Activated CD8-positive, alpha-beta T cell treated with anti-CD3 and anti-CD28 coated beads for 36 hours (primary cell): ENCODE measurements at places on chromosomes 11 and 22. TPM values are rescaled to one million over a fixed set of nuclear protein-coding genes. Genes with fewer than 3 reads are reported as not detected.

The RASSF10 gene
- not detected for total RNA-seq

The DUSP8 gene
- total RNA-seq, result 2.0 TPM

The PYGM gene
- total RNA-seq, result 3.3 TPM

The F2 gene
- not detected for total RNA-seq

The CRYBA4 gene
- not detected for total RNA-seq

The RAB3IL1 gene
- not detected for total RNA-seq
